ENCODE measurements at places on chromosomes 4 and X.

DNA sequence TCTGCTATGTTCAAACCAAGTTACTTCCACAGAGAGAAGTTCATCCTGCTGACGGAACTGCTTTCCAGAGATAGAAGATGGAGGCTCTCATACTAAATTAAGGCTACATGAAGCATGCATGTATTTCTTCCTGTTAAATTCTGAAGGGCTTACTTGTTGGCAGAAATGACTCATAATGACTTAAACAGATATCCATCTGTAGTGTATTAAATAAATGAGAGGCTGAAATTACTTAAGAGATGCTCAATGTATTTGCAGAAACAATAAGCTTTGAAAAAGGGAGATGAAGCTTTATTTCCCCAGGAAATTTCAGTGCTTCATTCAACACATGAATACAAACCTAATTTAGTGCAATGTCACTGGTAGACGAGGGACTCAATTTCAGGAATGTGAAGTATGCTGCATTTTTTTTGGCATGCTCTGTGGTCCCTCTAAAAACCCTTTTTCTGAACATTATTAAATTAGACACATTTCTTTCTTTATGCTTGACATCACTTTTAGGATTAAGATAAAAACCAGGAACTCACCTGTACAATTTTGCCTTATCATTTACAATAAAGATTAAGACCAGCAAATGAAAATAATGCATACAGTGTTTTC, 759.1 kb upstream of the POU3F4 start:
- no peak for DNase-seq

- no peak for DNase-seq
Measured at GRCh38 chrX:143472347-143472938, 44.8 kb downstream of the SPANXN3 start.

GRCh38 chr4:25834411-25835107, 28.2 kb downstream of the SEL1L3 start:
- no peak for DNase-seq

DNA sequence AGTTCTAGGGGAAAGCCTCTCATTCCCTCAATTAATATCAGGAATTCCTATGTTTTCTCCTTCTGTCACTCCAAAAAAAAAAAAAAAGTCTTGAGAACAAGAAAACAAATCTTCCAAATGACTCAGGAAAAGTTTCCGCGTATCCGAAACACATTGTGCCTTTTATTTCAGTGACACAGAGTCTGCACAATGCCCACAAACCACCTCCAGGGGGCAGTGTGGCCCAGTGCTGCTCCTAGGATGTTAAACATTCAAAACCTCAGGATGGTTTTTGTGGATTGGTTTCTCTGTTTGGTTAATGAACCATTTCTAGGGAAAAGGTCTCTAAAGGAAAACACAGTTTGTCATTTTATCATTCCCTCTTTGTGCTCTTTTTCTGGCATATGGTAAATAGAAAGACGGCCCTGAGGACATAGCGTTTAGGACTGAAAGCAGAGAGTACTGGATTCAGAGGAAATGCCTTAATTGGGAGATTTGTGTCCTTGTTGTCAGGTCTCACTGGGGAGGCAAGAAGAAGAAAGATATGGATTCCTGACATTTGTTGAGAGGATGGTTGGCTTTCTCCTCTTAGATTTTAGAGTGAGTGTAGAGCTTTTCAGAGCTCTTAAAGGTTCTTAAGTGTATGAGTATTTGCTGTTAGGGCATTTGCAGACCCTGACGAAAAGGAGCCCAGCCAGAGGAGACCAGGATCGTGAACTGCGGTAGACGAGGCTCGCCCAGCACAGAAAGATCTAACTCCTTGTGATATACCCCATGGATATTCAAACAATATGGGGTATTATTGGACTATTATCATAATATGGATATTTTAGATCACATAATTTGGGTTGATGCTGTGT, 65.7 kb upstream of the MAP9 start:
- peak; percentile 67 for DNase-seq

DNA sequence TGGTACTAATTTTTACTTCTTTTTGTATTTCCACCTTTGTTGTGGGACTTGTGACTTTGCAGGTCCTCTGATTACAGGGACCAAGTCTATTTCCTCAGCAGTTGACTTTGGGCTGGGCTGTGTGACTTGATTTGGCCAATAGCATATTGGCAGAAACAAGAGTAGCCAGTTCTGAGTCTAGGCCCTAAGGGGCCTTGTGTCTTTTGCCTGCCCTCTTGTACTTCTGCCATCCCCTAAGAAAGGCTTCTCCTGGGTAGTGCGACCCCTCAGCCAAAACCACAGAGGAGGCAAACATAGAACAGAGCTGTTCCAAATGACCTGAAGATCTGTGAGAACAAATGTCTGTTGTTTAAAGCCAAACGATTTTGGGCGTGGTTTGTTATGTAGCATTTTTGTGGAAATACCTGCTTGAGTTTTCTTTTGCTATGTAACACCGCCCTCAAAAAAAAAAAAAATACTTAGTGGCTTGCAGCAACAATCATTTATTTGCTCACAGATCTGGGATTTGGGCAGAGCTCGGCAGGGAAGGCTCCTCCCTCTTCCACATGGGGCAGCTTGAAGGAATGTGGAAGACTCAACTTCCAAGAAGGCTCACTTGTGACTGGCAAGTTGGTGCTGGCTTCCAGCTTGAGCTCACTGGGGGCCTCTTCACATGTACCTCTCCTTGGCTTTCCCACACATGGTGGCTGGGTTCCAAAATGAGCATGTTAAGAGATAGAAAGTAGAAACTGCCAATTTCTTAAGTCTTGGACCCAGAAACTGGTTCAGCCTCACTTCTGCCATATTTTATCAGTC, 423.0 kb upstream of the CNKSR2 start:
- no peak for DNase-seq

DNA sequence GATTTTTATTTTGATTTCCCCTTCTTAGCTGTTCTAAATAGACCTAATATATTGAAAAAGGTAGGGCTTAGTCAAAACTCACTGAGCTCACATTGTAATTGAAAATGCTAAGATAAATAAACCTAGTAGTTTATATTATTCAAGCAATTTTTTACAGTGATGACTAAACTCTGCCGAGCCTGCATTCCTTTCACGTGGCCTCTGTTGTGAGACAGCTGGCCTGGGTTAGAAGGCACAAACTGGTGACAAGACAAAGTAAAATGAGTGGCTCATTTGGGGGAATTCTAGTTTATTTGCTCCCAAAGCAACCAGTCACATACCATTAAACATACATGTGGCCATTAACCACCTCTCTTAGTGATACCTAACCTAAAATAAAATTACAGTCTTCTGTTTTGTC, 169.4 kb upstream of the TEX13C start:
- DNase-seq, result no peak

- DNase-seq, result peak; percentile 34
Measured at GRCh38 chrX:13430136-13430827, 110.4 kb upstream of the ATXN3L start.

DNA sequence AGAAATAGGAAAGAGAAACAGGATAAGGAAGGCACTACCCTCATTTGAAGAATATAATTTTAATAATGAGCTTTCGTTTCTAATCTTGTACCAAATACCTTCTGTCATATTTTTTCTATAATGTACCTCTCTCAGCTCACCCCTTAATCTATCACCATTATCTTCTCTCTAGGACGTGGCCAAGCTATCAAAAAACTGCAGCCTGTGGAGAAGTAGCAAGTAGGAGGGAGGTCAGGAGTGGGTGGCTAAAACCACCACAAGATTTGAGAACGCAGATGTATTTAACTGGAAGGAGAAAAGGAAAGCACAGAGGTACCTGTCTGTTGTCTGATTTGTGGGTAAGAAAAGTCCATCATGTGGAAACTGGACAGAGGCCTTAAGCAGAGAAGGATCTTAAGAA, 576.7 kb upstream of the DIPK2B start:
- no peak for DNase-seq

- DNase-seq, result peak; percentile 78
Measured at GRCh38 chr4:26076896-26077295, 162.9 kb downstream of the SMIM20 start.

- DNase-seq, result peak; percentile 92
Measured at GRCh38 chr4:124640022-124640730, 72.4 kb downstream of the ANKRD50 start.

- DNase-seq, result no peak
Measured at GRCh38 chrX:73728602-73729001, 165.6 kb downstream of the CHIC1 start.

Measured in ELR (cell line).